Omental fat pad (tissue), 4 donors: ENCODE measurements at places on chromosomes 2 and 18. TPM values are rescaled to one million over a fixed set of nuclear protein-coding genes. Genes with fewer than 3 reads are reported as not detected.

GRCh38 chr2:68853035-68853434 is 18.2 kb downstream of the BMP10 start:
- DNase-seq: no peak

- no peak for DNase-seq
Measured at GRCh38 chr2:64632835-64633819, 20.6 kb downstream of the SERTAD2 start.

DNA sequence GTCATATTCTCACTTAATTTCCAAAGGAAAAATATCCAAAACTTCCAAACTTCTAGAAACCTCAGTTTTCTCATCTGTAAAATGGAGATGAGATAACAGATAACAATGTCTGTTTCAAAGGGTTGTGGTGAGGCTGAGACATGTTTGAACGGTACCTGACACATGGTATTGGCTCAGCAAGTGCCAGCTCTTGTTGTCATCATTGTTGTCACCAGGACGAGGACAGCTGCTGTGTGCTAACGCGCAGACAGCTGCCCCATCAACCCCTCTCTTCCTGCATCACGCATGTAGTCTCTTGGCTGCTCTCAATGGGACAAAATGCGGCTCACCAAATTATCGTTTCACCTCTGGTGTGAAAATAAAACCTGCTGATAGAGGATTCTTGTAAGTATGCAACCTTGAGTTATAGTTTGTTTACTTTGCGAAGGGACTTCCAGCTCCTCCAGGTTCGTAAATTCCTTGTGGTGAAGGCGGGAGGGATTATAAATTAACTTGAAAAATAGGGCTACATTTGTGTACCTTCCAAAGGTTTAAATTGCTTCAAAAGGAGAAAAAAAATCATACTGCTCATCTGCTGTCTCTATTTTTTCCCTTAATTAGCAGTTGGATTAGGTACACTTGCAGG is 605.4 kb downstream of the BCL11A start:
- DNase-seq: no peak

- no peak for DNase-seq
Measured at GRCh38 chr2:36539631-36540030, 58.3 kb downstream of the FEZ2 start.

DNA sequence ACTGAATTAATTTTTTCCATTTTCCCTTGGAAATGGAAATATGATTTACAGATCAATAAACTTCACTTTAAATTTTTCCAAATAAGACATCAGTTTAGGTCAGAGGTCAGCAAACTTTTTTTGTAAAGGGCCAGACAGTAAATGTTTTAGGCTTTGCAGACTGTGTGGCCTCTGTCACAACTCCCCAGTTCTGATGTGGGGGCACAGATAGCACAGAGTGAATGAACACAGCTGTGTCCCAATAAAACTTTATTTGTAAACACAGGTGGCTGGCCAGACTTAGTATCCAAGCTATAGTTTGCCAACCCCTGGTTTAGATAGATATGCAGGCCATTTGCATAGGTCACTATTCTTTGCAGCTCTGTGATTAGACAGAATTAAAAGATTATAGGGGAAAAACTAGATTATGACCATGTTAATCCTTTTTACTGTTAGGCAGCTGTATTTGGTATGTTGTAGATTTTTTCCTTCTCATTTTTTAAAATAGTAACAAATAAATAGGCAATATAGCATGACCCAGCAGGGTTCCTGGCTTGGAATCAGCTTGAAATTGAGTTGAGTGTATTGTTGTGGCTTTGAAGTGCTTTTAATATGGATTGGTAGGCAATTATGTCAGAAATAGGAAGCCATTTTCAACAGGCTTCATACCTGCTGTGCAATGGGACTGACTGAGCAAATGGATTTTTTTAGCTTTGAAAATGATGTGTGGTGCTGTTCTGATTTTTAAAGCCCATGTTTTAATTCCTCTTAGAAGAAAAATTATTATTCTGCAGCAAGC is 59.7 kb downstream of the WDSUB1 start:
- DNase-seq: no peak

DNA sequence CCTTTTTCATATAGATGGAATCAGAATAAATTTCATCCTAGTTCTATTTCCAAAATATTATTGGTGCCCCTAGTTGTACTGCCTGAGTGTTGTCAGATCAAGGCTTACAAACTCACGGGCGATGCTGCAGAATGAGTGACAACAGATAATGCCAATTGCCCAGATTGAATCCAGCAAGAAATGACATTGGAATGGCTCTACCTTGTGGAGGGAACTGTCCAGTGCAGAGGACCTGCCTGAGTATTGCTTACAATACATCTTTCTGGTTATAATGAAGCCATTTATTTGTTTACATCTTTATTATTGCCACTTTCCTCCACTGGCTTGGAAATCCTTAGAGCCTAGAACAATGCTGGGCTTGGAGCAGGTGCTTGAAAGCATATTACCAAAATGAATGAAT is 7.8 kb upstream of the IL1R2 start:
- no peak for DNase-seq

Gene TLX2
- not detected for total RNA-seq

- no peak for DNase-seq
Measured at GRCh38 chr2:188244383-188244782, 47.3 kb upstream of the GULP1 start.

Gene CFAP65
- not detected for total RNA-seq

Gene LDLRAD4
- total RNA-seq: 25.9 TPM

Gene ABHD1
- 0.65 TPM for total RNA-seq

- no peak for DNase-seq
Measured at GRCh38 chr2:3870222-3870621, 166.8 kb downstream of the DCDC2C start.

Gene VSNL1
- not detected for total RNA-seq

DNA sequence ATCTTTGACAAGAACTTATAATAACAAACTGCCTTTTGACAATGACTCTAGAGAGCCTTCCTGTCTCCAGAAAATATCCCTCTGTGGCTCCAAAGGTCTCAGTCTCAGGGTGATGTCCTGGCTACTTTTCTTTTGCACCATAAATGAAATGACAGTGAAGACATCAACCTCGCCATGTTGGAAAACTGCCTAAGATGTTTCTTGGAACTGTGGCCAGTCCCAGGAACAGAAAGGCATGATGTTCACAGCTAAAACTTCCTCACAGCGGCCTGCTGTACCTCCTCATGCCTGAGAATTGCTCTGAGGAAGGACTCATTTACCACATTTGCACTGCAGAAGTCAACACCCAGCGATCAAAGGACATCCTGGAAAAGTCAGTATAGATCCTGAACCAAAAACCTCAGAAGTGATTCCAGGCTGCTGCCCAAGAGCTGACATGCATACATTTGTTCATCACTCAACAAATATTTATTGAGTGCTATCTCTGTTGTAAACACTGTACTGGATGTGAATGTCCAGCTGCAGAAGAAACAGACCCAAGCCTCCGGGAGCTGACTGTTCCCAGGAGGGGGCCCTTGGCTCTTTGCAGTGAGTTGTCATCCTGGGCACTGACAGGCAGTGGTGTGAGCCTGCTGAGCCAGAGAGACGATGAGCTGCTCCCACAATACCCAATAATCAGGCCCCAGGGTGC is 64.3 kb upstream of the ACSL3 start:
- DNase-seq: no peak

DNA sequence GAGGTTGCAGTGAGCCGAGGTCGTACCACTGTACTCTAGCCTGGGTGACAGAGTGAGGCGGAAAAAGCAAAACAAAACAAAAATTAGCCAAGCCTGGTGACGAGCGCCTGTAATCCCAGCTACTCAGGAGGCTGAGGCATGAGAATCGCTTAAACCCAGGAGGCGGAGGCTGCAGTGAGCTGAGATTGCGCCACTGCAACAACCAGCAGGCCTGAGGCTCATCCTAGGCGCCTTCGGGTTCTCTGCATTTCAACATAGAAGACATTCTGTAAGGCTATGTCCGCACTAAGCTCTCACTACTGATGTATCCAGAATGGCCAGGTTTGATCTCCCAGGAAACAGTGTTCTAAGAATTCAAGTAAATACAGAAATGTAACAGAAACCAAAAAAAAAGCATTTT is 23.5 kb downstream of the PTPN2 start:
- DNase-seq: no peak

- no peak for DNase-seq
Measured at GRCh38 chr18:33573193-33573592, 4.8 kb upstream of the ASXL3 start.

DNA sequence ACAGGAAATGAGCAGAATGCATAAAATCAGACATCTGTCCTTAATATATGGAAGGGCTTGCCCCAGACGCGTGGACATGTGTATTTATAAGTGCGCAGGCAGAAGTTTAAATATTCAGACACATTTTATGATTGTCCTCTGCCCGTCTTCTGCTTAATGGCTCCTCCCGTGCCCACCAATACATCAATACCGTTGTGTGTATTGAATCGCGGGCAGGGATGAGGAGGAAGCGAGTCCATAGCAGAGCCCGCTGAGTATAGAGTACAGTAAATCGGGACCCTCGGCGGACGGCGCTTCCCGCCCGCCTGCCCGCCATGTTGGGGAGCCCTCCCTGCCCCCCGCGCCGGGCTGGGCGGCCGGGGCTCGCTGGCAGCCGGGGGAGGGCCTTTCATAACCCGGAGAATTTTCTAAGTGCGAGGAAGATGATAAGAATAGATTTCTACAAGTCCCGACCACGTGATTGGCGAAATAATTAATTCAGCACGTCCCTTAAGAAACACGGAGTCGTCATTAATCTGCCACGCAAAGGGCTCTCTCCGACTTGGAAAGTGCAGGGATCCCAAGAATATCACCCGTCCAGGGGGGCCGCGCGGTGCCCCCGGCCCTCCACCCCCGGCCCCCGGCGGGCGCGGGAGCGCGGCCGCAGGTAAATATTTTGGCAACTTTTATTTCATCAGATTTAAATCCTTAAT is at the start of gene HOXD3:
Gene HOXD3, plus strand, starts transcription at position 501 of the 692 bp plus-strand sequence. CDS start 11,808 bp downstream, outside the sequence.
- DNase-seq: no peak

Gene TMEM169
- 0.36 TPM for total RNA-seq

DNA sequence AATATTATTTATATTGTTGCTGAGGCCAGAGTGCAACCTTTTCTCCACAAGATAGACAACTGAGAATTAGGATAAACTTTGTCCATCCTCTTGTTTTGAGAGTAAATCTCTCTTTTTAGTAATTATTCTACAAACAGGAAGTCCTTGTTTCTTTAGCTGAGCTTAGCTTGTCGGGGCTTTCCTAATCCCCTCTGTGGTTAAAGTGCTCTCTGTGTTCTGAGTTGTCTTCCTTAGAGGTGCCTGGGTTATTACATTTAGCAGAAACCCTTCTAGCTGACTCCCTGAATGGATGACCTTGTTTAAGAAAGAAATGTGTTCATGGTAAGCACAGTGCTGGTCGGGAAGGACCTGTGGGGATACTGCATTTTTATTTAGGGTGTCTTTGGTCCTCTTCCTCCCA is 12.7 kb downstream of the USP39 start:
- no peak for DNase-seq

- no peak for DNase-seq
Measured at GRCh38 chr2:64466478-64467085, 12.6 kb downstream of the LGALSL start.

DNA sequence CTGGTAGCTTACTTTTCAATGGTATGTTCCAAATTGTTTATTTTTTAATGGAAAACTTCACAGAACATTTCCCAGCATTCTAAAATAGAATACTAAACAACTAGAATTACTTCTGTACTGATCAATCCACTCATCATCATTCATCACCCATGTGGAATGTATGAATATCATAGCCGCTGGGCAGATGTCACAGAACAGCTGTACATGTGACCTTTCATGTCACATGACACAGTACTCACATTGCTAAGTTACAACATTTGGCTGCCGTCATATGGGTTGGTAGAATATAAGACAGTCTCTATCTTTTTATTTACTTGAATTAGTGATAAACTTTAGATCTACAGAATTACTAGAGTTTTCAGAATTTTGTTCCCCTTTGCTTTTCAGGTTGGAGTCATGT is 387.6 kb downstream of the ZEB2 start:
- DNase-seq: no peak

DNA sequence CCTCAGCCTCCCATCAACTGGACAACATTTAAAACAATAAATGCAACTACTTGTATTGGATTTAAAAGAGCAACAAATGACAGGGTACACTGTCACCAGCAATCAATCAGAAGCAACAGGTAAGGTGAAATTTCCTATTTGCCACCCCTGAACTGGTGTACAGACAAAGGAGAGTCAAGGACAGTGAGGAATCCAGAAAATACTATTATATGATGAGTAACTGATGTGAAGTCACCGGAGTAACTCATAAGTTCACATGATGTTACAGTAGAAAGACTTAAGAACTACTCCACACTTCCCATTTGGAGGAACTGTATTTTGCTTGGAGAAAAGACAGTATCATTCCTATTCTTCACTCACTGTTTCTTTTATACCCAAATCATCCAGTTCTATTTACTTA is 4.1 kb upstream of the STAT1 start:
- DNase-seq: no peak

DNA sequence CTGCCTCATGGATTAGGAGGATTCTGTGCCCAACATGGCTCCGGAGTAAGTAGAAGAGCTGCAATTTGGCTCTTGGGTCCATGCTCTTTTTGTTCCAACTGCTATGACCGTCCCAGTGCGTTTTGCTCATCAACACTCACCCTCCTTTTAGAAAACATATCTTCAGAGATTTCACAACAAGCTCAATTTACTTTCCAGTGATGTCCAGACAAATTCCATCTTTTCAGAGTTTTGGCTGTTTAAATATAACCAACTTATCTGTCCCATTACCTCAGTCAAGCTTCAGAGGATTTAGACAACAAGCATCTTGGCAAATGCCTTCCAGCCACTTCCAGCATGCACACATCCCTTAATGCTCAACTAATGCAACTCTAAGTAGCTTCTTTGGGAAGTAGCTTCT is 6.9 kb upstream of the SLC14A2 start:
- DNase-seq: no peak

Gene RGPD5
- total RNA-seq: 37.2 TPM

- DNase-seq: no peak
Measured at GRCh38 chr2:127196998-127197397, 23.1 kb downstream of the CYP27C1 start.

GRCh38 chr2:39127973-39128372 is 7.1 kb upstream of the SOS1 start:
- no peak for DNase-seq

GRCh38 chr2:192570788-192571187 is 376.1 kb upstream of the TMEFF2 start:
- no peak for DNase-seq

DNA sequence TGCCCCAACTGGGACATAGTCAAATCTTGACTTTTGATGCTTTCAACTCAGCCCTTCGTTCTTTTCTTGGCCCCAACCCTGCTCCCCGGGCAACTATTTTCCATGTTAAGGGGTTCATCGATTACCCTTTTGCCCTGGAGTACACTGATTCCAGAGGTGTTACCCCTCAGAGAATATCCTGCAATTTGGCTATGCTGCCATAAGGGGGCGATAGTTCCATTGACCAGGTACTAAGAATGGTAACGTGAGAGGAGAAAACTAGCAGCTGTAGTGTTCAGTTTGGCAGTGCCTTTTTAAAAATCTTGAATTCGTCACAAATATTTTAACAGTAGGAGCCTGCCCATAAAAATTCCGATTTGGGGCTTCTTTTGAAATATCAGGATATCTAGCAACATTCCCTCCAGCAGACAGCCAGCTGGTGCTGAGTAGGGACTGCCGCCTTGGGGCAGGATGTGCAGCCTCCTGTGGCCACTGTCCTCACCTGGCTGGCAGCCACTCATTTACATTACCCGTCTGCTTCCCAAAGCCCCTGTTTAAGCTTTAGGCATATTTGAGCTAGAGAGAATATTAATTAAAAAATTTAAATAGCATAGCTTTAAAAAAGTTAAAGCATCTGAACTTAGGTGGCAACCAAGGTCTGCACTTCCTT is 146.3 kb upstream of the SKOR2 start:
- DNase-seq: no peak

GRCh38 chr2:71502941-71503738 is 49.8 kb downstream of the DYSF start:
- no peak for DNase-seq

Gene IL1B
- 2.6 TPM for total RNA-seq

- DNase-seq: peak; percentile 16
Measured at GRCh38 chr2:217800433-217801114, 202.2 kb downstream of the TNS1 start.
